Right lobe of liver (tissue), 6 donors: ENCODE measurements at places on chromosomes 5 and 9. TPM values are rescaled to one million over a fixed set of nuclear protein-coding genes. Genes with fewer than 3 reads are reported as not detected.

DNA sequence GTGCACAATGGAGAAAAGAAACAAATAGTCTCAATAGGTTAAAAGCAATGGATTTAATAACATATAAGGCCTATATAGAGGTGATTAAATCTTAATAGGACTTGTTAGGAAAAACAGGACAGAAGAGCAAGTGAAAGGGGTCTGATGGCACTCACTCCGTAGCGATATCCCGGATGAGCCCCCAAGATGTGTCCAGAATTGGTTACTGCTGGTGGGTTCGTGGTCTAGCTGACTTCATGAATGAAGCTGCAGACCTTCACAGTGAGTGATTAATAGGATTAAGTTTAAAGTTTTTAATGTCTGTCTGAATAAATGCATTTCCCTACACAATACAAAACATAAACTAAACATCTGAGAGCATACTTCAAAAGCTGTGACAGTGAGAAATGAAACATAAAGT lies 110.4 kb upstream of the FAM174A start:
- DNase-seq: no peak

DNA sequence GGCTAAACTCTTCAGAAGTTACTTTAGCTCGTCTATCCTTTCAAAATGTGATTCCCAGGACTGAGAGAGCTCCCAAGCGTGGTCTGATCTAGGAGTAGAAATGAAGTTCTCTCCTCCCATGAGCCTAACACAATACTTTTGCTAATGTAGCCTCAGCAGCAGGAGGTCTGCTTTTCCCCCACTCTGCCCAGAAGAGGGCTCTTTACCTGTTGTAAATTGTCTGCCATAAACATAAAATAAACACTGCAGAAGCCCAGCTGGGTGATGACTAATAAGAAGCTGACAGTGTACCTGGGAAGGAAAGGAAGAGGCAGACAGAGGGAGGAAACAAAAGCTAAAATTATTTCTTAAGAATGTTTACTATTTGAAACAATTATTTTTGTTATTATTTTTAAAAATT lies 15.4 kb downstream of the SLC36A3 start:
- DNase-seq: no peak

DNA sequence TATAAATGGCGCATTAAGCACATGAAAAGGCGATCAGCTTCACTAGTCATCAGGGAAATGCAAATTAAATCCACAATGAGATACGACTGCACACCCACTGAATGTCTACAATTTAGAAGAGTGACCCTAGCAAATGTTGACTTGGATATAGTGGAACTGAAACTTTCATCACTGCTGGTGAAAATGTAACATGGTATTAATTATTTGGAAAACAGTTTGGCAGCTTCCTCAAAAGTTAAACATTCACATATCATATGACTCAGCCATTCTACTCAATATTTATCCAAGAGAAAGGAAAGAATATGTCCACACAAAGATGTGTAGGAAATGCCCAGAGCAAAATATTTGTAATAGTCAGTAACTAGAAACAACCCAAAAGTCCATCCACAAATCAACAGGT lies 146.5 kb downstream of the LPAR1 start:
- no peak for DNase-seq

- no peak for DNase-seq
Observed at GRCh38 chr5:93658044-93658443, 75.0 kb downstream of the NR2F1 start.

GRCh38 chr9:96038914-96039313 lies 163.4 kb downstream of the ERCC6L2 start:
- no peak for DNase-seq

GRCh38 chr5:36631620-36632362 lies 25.4 kb downstream of the SLC1A3 start:
- DNase-seq: no peak

DNA sequence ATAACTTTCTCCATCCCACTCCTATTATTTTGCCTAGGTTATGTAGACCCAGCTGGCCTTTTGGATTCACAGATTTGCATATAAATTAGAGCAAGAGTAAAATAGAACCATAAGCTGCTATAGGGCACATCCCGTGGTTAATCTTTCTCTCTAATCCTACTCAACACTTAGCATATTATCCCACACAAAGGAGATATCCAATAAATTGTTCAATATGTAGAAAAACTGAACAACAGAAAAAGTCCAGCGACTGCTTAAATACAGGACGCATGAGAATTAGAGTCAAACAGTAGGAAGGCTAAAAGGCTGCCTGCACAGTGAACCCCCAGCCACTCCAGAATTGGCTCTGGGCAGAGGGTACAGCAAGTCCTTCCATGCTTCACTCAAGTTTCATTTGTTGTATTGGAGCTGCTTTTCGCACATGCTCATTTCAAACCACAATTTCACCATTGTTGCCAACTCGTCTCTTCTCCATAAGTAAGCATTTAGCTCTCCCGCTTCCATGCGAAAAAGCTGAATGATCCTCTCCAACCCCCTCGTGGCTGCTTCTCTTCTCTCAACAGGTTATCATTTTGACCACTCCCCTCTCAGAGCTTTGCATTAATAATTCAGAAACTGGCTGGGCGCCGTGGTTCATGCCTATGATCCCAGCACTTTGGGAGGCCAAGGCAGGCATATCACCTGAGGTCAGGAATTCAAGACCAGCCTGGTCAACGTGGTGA lies 14.1 kb upstream of the IQGAP2 start:
- DNase-seq: no peak

FST gene
- 13.2 TPM for total RNA-seq

SAXO1 gene
- not detected for total RNA-seq

FAXDC2 gene
- 87.8 TPM for total RNA-seq

IL9 gene
- total RNA-seq: not detected
